ENCODE measurements at places on chromosomes 12 and 14. TPM values are rescaled to one million over a fixed set of nuclear protein-coding genes. Genes with fewer than 3 reads are reported as not detected.

- H3K4me3 ChIP-seq, result no peak overlapping the region
- H3K27ac ChIP-seq, result no peak overlapping the region
- H3K36me3 ChIP-seq, result no peaks in the 10 kb centered on the region
- H3K27me3 ChIP-seq, result no peaks in the 10 kb centered on the region
- DNase-seq, result no peak
Observed at GRCh38 chr12:114003286-114003685, 37.2 kb upstream of the RBM19 start.

GRCh38 chr14:72657214-72657921, 236.5 kb downstream of the DPF3 start:
- no peak for DNase-seq
- H3K27ac ChIP-seq, result no peak overlapping the region
- H3K36me3 ChIP-seq, result no peaks in the 10 kb centered on the region

GRCh38 chr14:98946940-98947339, 325.1 kb downstream of the BCL11B start:
- H3K27ac ChIP-seq, result no peak overlapping the region
- H3K4me1 ChIP-seq, result no peaks in the 10 kb centered on the region
- no peak overlapping the region for H3K4me3 ChIP-seq
- no peak for DNase-seq
- no peaks in the 10 kb centered on the region for H3K27me3 ChIP-seq

GRCh38 chr14:92451755-92452154, 61.8 kb upstream of the RIN3 start:
- H3K27ac ChIP-seq, result peak overlapping the region; percentile 32
- no peak for DNase-seq
- no peaks in the 10 kb centered on the region for H3K27me3 ChIP-seq
- H3K4me1 ChIP-seq, result no peaks in the 10 kb centered on the region
- H3K4me3 ChIP-seq, result no peak overlapping the region
- no peaks in the 10 kb centered on the region for H3K36me3 ChIP-seq

DNA sequence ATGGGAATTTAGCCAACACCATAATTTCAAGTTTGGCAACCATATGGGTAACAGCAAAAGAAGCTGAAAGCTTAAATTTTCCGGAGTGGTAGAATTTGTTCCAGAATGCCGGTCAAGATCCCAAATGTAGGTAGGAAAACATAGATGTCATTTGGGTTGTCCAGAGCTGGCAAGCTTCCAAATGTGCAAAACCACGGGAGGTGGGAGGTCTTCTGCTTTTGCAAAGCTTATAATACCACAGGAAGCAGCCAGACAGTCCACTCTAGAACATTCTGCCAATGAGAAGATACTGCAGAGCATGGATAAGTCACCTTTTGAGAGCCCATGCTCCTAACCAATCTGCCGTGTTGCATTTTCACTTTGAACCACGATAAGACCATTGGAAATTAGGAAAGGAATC, 26.4 kb upstream of the BATF start:
- no peaks in the 10 kb centered on the region for H3K27me3 ChIP-seq
- no peak for DNase-seq
- H3K4me3 ChIP-seq, result no peak overlapping the region

DNA sequence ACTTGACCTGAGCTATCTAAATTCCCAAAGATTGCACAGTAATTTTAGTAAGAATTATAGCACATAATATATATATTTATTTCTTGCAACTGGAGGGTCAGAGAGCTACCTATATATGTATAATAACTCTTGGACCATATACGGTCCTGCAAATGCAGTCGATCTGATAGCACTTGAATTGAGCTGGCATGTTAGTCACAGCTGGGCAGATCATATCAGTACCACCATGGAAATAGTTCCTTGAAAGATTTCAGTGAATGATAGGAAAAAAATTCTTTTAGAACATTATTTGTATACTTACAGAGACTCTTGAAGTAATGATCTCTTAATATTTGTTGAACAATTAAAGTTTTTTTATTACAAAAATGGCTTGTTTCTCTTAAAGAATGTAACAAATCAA, 94.5 kb upstream of the MON2 start:
- H3K36me3 ChIP-seq, result no peaks in the 10 kb centered on the region
- H3K4me1 ChIP-seq, result no peaks in the 10 kb centered on the region
- H3K27ac ChIP-seq, result no peak overlapping the region

DNA sequence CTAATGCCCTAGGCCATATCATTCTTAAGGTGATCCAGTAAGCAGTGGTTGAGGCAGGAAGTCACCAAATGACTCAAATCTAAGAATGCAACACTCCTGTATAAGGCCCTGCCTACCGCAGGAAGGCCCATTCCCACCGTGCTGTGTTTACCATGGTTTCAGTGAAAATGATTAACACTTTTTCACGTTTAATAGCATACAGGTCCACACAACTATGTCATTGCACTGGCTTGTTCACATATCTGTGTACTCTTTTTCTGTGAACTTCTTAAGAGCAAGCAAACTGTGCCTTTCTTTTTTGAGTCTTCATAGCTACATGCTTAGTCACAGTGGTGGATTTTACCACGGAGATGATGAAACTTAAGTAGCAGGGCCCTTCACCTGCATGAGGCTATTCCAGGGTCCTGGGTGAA, 214.9 kb downstream of the CNTN1 start:
- H3K4me3 ChIP-seq, result no peak overlapping the region
- H3K27ac ChIP-seq, result no peak overlapping the region
- no peak for DNase-seq
- no peaks in the 10 kb centered on the region for H3K4me1 ChIP-seq
- H3K36me3 ChIP-seq, result no peaks in the 10 kb centered on the region

DNA sequence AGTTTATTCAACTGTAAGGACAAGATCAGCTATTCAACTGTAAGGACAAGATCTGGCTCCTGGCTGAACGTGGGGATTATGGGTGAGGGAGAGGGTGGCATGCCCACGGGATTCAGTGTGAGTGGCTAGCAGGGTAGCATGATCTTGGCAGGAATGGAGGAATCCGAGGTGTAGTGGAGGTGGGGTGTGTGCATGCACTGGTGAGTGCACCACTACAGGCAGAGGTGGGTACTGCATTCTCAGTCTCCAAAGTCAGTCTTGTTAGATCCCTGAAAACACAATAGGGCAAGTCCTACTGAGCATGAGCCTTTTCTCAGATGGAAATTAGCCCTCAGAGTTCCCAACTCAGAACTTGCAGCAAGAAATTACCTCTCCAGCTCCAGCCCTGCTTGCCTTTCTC, 32.2 kb upstream of the DCD start:
- peaks cover 5% of the 10 kb centered on the region for H3K4me1 ChIP-seq
- H3K27me3 ChIP-seq, result no peaks in the 10 kb centered on the region
- DNase-seq, result no peak

DNA sequence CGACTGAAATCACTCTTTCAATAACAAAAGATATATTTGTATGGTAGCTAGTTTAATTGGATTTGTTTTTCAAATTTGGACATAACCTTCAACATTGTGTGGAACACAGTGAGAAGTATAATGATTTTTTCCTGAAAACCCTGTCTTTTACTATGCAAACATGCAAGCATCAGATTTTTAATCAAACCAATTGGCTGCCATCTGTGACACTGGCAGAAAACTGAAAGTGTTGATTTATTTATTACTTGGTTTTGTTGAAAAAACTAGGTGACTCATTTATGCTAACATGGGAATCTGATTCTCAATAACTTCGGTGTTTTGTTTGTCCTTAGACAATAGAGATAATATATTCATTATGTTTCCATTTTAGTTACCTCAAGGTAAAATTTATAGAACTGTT, 82.0 kb downstream of the NTS start:
- no peak overlapping the region for H3K4me3 ChIP-seq
- DNase-seq, result no peak
- no peaks in the 10 kb centered on the region for H3K27me3 ChIP-seq
- no peak overlapping the region for H3K27ac ChIP-seq

GRCh38 chr12:126362493-126362892, 1297.3 kb downstream of the AACS start:
- no peaks in the 10 kb centered on the region for H3K36me3 ChIP-seq
- H3K27ac ChIP-seq, result no peak overlapping the region
- no peaks in the 10 kb centered on the region for H3K27me3 ChIP-seq
- no peak for DNase-seq
- H3K4me1 ChIP-seq, result no peaks in the 10 kb centered on the region

DNA sequence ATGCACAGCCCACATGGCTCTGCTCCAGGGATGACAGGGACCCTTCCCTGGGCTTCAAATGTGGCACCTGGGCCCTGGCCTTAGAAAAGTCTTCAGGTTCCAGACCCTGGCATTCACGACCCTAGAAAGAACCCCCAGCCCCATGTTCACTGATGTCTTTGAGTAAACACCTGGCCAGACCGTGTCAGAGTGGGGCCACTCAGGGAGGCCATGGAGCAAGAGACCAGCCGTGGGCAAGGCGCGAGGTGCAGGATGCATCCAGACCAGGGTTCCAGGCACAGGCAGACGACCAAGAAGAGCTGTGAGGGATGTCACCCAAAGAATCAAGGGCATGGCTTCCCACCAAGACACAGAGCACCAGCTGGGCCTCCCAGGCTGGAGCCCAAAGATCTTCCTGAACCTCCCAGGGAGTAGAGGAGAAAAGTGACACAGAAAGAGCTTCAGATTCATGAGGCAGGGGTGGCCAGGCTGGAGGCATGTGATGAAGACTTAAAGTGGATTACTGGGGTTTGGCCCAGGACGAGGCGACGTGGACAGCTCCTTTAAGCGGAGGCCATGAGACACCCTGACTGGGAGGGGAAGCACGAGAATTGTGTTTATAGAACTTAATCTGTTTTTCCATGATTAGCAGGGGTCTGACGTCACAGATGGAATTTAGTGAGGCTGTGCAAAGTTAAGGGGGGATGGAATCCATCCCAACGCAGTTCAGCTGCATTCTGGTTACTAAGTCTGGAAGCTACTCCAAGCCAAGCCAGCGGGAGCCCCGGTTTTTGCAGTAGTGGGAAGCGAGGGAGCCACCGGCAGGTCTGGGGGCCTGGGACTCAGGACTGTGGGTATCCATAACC, 61.6 kb downstream of the ARL6IP4 start:
- no peaks in the 10 kb centered on the region for H3K4me1 ChIP-seq
- H3K36me3 ChIP-seq, result no peaks in the 10 kb centered on the region
- H3K27ac ChIP-seq, result no peak overlapping the region
- DNase-seq, result no peak

DNA sequence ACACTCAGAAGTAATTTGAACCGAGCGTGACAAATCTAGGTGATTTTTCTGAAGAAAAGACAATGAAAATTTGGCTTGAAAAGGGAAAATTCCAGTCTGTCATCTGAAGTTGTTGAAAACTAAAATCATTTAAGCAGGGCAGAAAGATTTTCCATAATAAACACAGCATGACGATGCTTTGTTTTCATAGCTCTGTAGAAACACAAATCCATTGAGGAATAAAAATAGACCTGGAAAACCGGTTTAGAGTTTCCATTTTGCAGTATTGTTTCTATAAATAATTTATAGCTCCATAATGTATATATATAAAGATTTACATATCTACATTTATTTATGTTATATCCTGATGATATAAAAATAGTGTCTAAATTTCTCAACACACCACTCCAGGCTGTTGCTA, 1918.5 kb upstream of the FLRT2 start:
- no peaks in the 10 kb centered on the region for H3K36me3 ChIP-seq
- no peak overlapping the region for H3K4me3 ChIP-seq
- H3K27me3 ChIP-seq, result no peaks in the 10 kb centered on the region

- no peaks in the 10 kb centered on the region for H3K27me3 ChIP-seq
- no peaks in the 10 kb centered on the region for H3K4me1 ChIP-seq
Observed at GRCh38 chr14:101465795-101466448, 95.4 kb upstream of the DIO3 start.

GRCh38 chr12:94725375-94726168, 75.2 kb upstream of the TMCC3 start:
- H3K27me3 ChIP-seq, result no peaks in the 10 kb centered on the region
- no peak overlapping the region for H3K4me3 ChIP-seq
- H3K27ac ChIP-seq, result no peak overlapping the region
- no peak for DNase-seq
- H3K4me1 ChIP-seq, result no peaks in the 10 kb centered on the region

DNA sequence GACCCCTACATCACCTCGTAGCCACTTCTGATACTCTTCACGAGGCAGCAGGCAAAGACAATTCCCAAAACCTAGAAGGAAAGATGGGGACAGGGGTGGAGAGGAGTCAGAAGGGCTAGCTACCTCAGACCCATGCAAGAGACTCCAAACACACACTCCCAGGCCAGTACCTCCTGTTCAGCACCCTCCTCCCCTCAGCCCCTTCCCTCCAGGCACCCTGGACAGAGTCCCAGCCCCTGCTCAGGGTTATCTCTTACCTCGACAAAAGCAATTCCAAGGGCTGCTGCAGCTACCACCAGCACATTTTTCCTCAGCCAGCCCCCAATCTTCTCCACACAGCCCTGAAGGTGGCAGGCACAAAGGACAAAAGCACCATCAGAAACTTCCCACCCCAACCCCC, 3.3 kb downstream of the CD63 start:
- H3K36me3 ChIP-seq, result no peaks in the 10 kb centered on the region
- H3K4me1 ChIP-seq, result peaks cover 13% of the 10 kb centered on the region
- H3K4me3 ChIP-seq, result no peak overlapping the region

GRCh38 chr12:123099560-123100192, 51.2 kb downstream of the PITPNM2 start:
- no peak for DNase-seq
- no peaks in the 10 kb centered on the region for H3K27me3 ChIP-seq
- H3K36me3 ChIP-seq, result no peaks in the 10 kb centered on the region
- no peaks in the 10 kb centered on the region for H3K4me1 ChIP-seq
- no peak overlapping the region for H3K4me3 ChIP-seq

DNA sequence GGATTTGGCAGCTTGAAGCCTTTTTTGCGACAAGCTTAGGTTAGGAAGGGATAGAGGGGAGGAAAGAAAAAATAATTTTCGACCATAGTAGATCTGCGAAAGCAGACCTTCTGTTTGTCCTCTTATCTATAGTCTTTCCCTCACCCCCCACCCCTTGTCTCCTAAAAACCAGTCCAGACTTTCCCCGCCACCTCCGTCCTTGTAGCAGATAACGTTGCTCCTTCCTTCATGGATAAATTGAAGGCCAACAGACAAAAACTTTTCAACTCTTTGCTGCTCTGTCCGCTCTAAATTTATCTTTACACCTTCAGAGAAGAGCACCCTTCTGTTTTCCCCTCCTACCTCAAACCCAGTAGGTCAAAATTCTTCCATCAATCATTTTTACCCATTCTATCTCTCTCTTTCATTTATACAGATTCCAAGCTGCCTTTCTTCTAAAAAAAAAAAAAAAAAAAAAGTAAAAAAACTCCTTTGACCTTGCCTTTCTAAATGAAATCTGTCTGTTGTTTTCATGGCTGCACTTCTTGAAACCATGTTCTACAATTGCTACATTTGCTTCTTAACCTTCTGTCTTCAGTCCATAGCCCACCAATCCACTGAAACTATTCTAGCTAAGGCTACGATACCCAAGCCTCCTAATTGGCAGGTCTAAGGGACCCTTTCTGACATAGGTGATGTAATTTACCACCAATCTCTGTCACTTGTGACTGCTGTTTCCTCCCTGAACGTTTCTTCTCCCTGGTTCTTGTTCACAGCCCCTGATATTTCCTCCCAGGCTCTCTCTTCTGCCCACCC, 11.1 kb upstream of the NEMF start:
- peaks cover 11% of the 10 kb centered on the region for H3K4me1 ChIP-seq
- no peak for DNase-seq
- H3K36me3 ChIP-seq, result no peaks in the 10 kb centered on the region
- peak overlapping the region; percentile 66 for H3K4me3 ChIP-seq
- H3K27me3 ChIP-seq, result no peaks in the 10 kb centered on the region
- H3K27ac ChIP-seq, result peak overlapping the region; percentile 97

Gene GNG2
- total RNA-seq, result 15.1 TPM

Gene LTBP2
- 79.0 TPM for total RNA-seq

Gene P2RX7
- 3.8 TPM for total RNA-seq

Gene NGB
- not detected for total RNA-seq

Gene KTN1
- total RNA-seq, result 182 TPM

Gene CDC42BPB
- 98.0 TPM for total RNA-seq

Gene COX8C
- not detected for total RNA-seq

Gene ZC3H10
- 4.7 TPM for total RNA-seq

Gene RSRC2
- 85.5 TPM for total RNA-seq

Gene PTCSC3
- total RNA-seq, result not detected

Gene CACNB3
- 17.0 TPM for total RNA-seq

Data from breast epithelium (tissue), 4 donors.